Stimulated activated CD8-positive, alpha-beta memory T cell treated with anti-CD3 and anti-CD28 coated beads, Interleukin-15, amount 100 ng/mL, for 24 hours (primary cell): ENCODE measurements at places on chromosomes 3 and 15.

- DNase-seq, result no peak
Observed at GRCh38 chr3:86865506-86865905, 125.4 kb downstream of the VGLL3 start.

DNA sequence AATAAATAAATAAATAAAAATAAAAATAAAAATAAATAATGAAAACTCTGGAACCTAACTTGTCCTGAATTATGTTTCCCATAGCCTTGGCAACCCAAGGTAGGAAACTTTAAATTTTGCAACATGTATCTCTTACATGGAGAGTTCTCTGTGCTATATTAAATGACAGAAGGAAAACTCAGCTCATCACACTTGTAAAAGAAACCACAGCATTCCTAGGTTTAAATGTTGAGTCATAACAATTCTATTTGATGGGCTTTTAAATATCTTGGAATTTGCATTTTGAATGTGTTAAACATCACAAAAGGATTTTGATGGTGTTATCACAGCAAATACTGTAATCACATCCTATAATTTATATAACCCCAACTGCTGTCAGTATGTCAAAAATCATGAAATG lies 144.2 kb downstream of the LRTM1 start:
- no peak for DNase-seq

DNA sequence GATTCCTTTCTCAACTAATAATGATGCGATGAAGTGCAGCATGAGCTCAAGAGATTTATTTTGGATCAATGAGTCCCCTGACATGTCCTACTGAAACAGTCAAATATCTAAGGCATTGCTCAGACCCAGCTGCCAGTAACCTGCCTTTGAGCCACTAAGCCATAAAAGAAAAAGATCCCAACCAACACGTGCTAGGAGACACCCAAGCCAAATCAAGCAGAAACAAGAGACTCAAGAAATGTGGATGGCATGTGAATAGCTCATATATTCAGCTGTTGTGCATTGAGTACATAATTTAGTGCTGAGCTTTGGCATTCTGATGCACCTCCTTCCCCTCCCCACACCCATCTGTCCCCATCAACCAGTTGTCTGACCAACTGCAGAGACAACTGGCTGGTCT lies 29.2 kb downstream of the GJD2 start:
- no peak for DNase-seq

DNA sequence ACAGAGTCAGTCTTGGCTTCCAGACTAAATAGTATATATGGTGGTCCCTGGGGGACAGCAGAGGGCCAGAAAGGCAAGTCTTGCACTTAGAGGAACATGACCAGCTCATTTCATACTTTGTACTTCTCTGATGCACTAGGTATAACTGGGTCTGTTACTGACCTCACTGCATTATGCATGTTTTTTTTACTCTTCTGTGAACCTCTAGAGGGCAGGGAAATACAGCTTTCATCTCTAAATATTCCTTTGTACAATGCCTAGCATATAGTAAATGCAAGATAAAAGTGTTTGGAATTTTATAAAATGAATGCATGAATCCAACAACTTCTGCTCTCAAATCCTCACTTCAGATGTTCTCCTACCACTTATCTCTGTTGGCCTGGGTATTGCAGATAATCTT lies 23.4 kb upstream of the ARL14 start:
- DNase-seq, result no peak

DNA sequence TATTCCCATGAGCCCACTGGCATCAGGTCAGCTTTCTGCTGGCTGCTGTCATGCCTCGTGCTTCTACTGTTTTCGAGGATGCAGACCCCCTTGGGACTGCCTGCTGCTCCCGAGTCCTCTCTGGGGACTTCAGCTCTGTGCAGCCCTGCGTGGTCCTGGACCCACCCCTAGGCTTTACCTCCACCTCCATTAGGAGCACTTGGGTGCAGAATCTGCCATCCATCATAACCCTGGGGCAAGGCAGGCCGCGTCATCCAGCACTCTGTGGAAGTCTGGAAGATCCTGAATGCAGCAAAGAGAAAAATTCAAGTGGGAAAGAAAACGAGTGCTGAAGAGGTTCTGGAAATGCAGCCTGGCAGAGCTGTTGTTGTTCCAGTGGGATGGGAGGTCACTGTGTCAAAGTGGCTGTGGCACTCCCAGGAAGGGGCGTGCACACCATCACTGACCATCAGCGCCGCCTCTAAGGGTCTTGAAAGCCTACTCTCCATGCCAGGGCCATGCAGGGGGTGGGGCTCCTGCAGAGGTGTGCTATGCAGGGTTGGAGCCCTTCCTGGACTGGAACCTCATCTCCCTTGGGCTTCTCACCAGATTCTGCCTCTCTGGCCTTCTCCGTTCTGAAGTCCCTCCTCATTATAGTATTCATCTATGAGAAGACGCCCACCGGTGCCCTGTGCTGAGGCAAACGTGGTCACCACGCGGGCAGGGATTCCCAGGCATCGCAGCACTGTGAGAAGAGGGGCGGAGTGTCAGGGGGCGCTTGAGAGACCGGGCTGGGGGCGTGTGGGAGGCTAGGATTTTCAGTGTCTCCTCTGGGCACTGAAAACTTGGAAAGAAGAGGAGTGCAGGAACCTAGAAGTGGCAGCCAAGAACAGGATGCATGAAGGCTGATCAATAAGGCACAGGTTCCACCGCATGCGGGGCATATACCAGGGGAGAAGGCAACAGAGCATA lies 12.5 kb downstream of the EPB42 start:
- no peak for DNase-seq

DNA sequence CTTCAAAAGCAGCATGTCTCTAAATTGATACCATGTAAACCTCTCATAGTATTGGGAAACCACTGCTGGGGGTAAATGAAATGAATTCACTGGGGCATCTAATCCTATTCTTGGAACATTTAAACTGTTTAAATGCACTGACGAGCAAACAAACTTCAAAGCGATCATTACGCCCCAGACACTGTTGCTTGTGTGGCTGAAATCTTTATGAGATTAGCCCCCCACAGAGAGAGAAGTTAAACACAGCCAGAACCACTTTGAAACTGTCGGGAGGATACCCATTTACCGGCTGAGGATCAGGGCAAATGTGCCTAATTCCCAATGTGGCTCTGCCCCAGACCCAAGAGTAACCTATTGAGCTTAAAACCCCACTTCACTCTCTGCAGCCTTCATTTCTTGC lies 308.4 kb upstream of the CDIN1 start:
- DNase-seq, result no peak

DNA sequence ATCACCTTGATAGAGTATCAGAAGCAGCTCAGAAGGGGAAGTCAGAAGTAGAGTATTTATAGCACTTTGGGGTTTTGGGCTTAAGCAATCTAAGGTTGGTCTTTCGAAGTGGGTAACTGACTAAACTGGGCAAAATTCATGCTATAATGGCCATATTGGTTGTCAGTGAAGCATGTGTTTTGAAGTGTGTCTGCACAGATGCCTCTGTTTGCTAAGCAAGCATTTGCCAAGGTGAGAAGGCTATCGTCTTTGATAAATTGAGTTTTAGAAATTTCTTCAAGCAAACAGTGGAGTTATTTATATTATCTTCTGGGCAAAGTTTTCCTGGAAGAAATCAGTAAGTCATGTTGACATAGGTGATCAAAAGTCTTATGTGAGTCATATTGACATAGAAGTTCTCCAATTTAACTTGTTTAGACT lies 412.8 kb upstream of the TGFBR2 start:
- DNase-seq, result no peak

GRCh38 chr3:188220097-188220788 lies 66.3 kb downstream of the LPP start:
- DNase-seq, result no peak

DNA sequence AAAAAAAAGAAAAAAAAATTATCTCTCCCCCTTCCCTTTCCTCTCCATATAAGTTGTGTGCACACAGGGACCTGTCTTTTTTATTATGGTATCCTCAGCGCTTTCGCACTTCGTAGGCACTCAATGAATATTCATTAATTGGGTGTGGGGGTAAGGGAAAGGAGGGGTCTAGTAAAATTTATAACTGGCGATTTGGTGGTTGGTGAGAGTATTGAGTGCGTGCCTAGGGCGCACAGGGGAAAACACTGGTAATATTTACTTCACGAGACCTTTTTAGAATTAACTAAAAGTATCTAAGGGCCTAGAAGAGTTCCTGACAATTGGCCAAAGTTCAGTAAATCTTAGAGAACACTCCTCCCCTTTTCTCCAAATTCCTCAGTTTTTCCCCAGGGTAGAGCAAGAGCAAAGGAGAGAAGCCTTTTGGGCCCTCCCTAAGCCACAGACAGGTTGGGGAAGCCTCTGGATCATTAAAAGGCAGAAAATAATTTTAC lies 25.7 kb downstream of the TYRO3 start:
- DNase-seq, result no peak

- DNase-seq, result no peak
Observed at GRCh38 chr15:79939399-79939798, 31.6 kb downstream of the BCL2A1 start.

DNA sequence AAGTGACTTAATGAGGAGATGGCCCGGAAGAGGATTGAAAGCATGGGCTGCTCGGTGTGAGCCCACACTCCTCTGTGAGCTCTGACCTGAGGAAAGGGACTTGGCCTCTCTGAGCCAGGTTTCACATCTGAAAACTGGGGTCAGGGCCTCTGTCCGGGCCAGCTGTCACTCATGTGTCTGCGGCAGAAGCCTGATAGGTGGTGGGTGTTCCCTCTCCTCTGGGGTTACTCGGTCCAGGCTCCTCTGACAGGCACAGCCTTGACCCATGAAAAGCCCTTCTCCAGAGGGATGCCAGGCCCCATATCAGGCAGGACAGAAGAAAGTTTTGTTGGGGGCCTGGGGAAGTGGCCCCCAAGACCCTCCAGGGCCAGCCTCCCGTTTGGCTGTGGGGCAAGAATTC lies 131.4 kb downstream of the CHSY1 start:
- DNase-seq, result no peak

DNA sequence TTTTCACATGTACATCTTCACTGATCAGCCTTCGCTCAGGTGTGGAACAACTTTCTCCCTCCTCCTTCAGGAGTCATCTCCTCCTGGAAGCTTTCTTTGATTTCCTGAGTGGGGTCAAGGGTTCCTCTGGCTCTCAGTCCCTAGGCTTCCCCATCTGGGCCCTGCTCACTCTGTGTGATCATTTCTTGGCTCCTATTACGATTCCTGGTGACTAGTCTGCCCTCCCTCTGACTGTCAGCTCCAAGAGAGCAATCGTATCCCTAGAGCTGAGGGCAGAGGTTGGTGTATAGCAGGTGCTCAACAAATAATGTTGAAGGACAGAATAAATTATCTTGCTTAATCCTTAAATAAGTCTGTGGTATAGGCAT lies 15.3 kb upstream of the PRKCD start:
- DNase-seq, result no peak

DNA sequence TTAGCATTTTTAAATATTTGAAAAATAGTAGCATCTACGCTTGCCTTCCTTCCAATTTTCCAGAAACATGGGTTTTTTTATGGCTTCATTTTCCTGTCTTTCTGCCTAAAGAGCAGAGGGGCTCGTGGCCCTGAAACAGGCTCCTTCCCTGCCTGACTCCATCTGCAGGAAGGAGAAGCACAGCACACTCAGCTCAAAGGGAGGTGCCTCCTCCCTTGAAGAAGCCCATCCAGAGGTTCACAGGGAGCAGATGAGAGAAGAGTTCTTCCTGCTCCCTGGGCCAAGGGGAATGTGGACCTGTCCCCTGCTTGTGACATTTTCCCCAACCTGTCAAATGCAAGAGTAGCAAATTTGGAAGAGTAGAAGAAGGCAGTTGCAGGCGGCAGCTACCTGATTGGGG lies 55.8 kb downstream of the BBX start:
- DNase-seq, result no peak

- DNase-seq, result no peak
Observed at GRCh38 chr15:27873828-27874227, 225.3 kb downstream of the OCA2 start.

GRCh38 chr3:46926039-46926438 lies 48.5 kb downstream of the PTH1R start:
- DNase-seq, result no peak

GRCh38 chr3:148036331-148036876 lies 627.2 kb downstream of the ZIC1 start:
- DNase-seq, result no peak

DNA sequence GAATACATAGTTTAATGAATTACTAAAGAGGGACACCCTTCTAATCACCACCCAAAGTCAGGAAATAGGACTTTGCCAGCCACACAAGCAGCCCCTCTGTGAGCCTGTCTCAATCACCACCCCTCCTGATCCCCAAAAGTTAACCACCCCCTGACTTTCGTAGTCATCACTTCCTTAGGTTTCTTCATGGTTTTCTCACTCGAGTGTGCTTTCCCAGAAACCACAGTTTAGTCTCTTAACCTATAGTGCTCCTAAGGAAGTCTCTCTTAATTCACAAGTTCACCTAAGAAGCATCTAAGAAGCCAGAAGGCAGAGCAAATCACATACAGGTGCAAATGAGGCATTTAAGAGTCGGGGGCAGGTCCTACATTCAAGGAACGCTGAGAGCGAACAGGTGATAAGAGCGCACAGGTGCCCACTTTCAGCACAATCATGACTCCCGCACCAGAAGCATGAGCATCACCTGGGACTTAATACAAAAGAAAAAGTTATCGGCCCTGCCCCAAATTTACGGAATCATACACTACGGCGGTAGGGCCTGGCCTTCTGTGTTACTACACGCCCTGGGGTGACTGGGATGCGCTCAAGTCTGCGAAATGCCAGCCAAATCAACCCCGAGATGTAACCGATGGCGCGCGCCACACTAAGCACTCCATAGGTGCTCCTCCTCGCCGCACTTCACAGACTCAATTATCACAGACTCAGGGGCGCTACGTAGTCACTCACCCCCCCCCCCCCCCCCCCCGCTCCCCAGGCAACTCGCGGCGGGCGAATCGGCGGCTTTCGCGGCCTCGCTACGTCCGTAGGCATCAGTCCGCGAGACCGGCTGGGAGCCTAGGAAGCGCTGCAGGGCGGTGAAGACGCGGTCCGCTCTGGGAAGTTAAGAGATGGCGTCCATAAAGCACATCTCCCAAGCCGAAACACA lies 815 bp downstream of the ULK4 start:
- peak; percentile 25 for DNase-seq

GRCh38 chr15:67724691-67725375 lies 100.5 kb upstream of the SKOR1 start:
- no peak for DNase-seq

DNA sequence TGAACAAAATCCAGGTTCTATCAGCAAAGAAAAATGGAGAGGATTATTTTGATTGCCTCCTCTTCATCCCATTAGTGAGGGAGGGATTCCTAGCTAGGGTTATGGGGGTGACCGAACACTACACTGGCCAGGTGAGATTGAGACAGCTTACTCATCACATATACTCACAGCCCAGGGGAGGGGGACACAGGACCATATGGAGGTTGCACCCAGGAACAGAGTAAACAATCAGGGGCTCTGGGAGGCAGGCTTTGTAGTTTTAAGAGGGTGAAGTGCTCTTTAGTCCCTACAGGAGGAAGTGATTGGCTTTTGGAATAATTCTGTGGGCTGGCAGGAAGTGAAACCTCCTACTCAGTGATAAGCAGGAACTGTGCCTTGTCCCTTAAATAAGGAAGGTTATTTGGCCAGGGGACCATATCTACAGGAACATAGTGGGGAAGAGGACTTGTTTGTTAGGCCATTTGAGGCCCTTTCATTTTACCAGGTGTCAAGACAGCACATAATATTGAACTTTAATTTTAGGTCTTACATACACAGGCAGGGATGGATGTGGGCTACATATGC lies 17.5 kb upstream of the KCTD6 start:
- no peak for DNase-seq
